NCI-H1930 (cell line): ENCODE measurements at places on chromosomes 3 and 15.

- DNase-seq = no peak
Observed at GRCh38 chr3:52231502-52232278, 6.2 kb upstream of the TLR9 start.

DNA sequence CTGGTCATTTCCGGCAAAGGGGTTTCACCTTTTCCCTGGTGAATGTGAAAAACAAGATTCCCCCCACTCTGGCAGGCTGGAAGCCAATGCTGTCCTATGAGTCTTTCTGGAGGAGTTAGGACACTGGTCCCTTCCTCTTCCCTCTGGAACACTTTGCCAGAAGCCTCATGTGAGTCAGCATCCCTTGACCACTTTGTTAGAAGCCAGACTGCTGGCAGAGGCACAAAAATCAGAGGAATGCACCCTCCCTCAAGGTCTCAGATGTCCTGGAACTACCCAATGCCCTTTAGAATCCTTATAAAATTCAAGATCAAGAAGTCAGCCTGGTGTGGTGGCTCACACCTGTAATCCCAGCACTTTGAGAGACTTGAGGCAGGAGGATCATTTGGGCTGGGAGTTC lies 26.6 kb downstream of the ITGB5 start:
- DNase-seq = no peak

DNA sequence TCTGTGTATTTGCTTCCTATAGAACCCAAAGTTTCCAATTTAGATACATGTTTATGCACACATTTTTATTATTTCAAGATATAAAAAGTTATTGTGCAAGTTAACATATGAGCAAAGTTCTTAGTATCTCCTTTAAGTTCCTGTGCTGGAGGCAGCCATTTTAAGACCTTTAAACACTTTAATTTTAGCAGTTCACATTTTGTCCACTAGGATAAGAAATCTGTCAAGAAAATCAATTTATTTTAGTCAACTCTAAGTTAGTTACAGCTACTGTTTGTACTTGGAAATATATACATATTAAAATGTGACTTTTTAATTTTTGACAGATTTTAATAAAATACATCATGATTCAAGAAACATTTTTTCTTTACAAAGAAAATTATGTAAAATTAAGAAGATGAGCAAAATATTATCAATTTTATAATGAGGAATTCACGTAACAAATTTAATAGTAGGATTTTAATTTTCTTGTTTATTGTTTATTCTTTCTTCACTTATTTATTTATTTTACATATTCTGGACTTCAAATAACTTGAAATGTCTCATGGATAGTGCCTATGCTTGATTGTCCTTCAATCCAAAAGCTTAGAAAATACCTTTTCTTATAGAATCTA lies 402.6 kb upstream of the GBE1 start:
- no peak for DNase-seq

DNA sequence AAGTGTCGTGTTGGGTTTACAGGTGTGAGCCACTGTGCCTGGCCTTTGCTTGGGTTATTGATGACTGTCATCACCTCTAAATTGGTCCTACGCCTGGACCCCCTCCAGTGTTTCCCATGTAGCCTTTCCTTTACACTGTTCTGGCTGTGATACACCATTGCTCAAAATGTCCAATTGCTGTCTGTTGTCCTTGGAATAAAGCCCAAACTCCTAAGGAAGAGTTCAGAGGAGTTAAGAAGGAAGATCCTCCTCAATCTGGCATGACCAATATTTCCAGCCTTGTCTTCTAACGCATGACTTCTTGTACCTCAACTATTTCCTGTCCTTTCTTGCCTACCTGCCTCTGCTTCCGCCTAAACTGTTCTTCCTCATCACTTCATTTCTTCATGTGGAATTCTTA lies 113.1 kb downstream of the POLR2M start:
- DNase-seq = no peak

DNA sequence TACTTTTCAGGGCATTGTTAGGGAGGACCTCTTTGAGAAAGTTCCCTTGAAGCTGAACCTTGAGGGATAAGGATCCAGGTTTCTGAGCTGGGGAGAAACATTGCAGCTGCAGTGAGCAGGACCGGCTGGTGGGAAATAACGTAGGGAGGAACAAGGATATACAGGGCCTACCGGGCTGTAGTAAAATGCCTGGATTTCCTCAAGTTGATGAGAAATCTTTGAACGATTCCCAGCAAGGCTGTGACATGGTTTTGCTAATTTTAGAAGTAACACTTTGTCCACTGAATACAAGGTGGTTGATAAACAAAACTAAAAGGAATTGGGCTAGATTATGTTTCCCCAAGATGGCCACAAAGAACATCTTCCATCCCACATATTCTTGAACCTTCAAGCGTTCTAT lies 137.0 kb upstream of the AGBL1 start:
- DNase-seq = no peak

- DNase-seq = no peak
Observed at GRCh38 chr3:31892916-31893573, 88.0 kb downstream of the OSBPL10 start.

GRCh38 chr15:77327168-77327567 lies 92.7 kb downstream of the PEAK1 start:
- no peak for DNase-seq

DNA sequence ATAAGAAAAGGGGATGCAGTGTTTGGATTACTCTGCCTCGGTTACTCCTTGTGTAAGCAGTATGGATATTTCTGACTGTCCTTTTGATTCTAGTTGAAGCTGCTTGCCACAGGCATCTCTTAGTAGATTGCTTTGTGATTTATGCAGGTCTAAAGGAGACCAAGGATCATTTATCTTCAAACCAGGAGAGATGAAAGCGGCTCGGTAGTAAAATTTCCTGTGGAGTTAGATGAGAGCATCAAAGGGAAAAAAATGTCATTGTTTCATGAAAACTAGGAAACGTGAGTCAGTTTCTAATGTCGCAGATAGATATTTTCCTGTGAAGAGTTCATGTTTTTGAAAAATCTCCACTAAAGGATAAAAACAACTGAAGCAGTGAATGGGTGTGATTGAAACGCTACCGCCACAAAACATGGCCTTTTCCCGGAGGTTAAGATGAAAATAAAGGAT lies 254.0 kb upstream of the TBL1XR1 start:
- DNase-seq = no peak

DNA sequence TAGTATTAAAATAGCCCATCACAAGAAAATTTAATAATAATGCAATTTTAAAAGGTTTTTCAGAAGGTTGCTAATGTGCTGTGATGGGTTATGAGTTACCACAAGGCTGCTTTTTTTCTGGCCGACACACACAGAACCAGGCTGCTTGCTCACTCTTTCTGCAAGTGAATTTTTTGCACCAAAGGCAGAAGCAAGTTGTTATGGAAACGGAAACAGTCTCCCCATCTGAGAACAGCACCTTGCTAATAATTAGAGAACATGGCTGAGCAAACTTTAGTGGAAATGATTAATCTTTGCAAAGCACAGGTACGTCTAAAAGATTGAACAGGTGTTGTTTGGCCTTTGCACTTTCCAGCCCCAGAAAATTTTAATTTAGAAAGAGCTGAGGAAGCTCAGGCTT lies 51.0 kb downstream of the CACNA2D3 start:
- no peak for DNase-seq

- no peak for DNase-seq
Observed at GRCh38 chr15:74958908-74959585, 2.5 kb upstream of the RPP25 start.

- no peak for DNase-seq
Observed at GRCh38 chr3:142894493-142894892, 5.6 kb upstream of the PCOLCE2 start.

DNA sequence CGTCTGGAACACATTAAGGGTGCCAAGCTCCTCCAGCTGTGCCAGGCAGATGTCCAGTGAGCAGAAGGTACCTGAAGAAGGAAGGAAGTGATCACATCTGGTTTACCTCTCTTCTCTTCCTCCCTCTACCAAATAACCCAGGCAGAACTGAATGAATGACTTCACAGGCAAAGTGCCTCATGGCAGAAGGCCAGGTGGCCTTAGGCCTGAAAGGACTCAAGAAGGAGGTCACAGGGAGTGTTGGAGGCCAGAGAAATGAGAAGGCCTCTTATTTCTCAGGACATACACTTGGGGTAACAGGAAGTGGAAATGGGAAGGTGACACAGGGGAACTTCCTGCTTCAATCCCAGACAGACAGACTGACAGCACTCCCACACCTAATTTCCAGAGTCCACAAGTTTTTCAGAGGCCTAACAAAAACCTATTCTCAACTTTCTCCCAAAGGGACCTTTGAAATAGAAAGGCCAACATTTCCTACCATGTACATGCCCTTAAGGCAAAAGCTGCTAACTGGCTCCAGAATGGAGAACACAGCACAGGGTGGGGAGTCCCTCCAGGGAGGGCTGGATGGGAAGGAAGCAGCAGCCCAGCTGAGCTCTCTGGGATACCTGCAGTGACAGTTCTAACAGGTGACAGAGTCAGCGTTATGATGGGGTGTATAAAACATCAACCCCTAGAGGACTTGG lies 17.6 kb upstream of the SIN3A start:
- no peak for DNase-seq
